ENCODE measurements at places on chromosomes 2 and 18. TPM values are rescaled to one million over a fixed set of nuclear protein-coding genes. Genes with fewer than 3 reads are reported as not detected.

DNA sequence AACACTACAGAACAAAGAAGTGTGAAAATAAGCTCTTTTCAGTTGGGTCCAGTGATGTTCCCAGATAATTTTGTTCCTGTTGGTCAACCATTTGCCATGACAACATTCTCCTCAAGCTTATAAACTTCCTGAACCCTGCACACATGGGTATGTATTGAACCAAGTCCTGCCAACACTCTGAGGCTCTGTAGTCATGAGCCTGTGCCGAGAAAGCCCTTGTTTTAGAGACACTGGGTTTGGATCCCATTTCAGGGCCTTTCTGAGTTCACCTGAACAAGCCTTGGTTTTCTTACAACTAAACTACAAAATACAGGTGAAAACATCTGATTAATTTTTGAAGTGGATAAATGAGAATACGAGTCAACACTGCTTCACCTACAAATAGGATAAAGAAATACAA is 38.5 kb downstream of the AKAIN1 start:
- no peak for DNase-seq

- no peak for DNase-seq
Measured at GRCh38 chr2:86453836-86454235, 12.7 kb downstream of the KDM3A start.

PKDCC gene
- total RNA-seq = 148 TPM

GRCh38 chr2:178860551-178860950 is 53.3 kb upstream of the TTN start:
- DNase-seq = no peak

DNA sequence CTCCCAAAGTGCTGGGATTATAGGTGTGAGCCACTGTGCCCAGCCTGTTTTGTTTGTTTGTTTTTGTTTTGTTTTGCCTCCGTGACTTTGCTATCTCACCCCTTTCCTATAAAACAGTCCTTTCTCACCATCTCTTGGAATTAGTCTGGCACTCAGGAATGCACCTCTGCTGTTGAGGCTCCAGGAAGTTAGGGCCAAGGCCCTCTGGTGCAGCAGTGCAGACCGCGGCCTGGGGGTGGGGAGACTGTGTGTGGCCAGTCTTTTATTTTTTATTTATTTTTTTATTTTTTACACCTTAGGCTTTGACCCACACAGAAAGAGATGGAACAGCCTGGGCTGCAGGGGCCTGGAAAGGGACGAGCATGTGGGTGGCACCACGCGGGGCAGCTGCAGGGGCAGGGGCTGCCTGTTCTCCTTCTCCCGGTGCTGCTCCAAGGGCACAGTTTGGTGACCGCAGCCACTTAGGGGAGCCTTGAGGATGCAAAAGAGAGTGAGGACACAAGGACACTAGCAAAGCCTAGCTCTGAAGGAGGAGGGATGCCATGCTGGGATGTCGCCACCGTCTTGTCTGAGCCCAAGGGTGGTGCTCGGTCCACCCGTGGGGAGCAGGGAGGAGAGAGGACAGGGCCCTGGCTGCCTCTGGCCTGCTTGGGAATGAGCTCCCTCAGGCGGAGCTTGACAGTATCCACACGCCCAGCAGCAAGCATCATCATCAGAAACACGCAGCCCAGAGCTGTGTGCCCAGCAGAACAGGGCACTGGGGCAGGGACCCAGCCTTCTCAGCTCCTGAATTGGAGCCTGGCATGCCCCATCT is 19.4 kb upstream of the ALPI start:
- peak; percentile 62 for DNase-seq

DNA sequence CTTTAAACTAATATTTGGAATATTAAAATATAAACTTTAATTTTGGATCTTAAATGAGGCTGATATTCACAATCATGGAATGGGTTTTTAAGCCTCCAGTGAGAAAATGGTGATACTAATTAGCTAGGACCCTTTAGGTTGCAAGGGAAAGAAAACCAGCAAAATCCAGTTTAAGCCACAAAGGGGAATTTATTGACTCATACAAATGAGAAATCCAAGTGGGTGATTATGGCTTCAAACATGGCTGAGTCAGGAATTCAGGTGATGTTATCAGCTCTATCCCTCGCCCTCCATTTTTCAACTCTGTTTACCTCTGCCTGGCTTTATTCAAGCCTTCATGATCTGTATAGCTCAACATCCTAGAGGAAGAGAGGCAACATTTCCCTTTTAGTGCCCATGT is 75.3 kb upstream of the DLX2 start:
- no peak for DNase-seq

CD207 gene
- not detected for total RNA-seq

DNA sequence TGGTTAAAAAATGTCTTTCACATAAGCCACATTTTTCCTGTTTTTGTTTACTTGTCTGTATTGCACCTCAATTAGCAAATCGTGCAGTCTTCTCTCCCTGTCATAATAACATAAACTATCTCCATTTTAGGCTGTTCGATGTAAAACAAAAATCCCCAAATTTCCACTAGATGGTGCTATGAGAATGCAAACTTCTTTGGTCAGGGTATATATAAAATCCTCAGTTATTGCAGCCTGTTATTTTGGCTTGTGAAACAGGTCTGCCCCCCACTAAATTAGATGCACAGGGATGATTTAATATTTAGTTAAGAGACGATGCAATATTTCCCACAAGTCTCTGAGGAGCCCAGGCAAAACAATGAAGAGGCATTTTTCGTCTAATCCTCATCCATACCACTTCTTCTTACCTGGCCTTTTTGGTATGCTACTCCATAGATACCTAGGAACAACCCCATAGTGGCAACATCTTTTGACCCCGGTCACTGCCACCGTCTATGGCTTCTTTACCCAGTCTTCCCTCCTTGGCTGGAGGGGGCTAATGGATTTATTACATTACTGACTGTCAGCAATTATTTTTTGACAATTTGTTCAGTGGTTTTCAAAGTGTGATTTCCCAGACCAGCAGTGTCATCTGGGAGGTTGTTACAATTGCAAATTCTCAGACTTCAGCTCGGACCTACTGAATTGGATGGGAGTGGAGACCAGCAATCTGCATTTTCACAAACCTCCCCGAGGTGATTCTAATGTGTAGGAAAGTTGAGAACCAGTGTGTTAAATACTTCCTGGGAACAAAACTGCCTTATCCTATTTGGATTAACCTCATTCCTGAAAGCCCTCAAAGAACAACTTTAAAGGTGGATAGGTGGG is 117.4 kb upstream of the CWC22 start:
- no peak for DNase-seq

GRCh38 chr2:10169581-10169980 is 47.0 kb downstream of the RRM2 start:
- no peak for DNase-seq

GRCh38 chr2:42028571-42029148 is 19.2 kb upstream of the PKDCC start:
- no peak for DNase-seq

NT5C1B gene
- not detected for total RNA-seq

GRCh38 chr2:160666154-160667060 is 172.8 kb upstream of the RBMS1 start:
- DNase-seq = no peak

DSG4 gene
- not detected for total RNA-seq

- no peak for DNase-seq
Measured at GRCh38 chr18:44035554-44035953, 645.1 kb upstream of the SETBP1 start.

DNA sequence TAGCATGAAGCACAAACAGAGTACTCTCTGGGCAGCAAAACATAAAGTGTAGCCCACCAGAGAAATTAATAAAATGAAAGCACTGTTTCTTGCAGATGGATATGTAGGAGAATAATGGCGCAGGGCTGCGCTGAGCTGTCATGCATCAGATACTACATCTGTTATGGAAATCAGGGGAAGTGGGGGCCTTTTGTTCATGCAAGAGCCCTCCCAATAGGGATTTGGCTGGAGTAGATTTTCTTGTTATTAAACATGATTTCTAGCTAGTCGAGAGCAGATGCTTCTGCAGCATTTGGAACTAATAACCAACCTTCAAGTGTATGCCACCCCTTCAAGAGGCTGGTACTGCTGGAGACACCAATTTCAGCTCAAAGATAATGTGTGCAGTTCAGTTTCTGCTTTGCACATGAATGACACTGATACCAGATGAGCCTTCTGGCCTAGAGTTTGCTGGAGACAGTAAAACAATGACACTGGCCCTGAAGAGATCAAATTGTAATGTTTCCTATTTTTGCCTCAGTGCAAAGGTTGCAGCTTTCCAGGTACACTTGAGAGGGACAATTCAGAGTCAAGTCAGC is 58.0 kb downstream of the RND3 start:
- no peak for DNase-seq

CLEC4F gene
- total RNA-seq = not detected

GRCh38 chr2:189104934-189105333 is 74.6 kb downstream of the COL5A2 start:
- DNase-seq = no peak

DNA sequence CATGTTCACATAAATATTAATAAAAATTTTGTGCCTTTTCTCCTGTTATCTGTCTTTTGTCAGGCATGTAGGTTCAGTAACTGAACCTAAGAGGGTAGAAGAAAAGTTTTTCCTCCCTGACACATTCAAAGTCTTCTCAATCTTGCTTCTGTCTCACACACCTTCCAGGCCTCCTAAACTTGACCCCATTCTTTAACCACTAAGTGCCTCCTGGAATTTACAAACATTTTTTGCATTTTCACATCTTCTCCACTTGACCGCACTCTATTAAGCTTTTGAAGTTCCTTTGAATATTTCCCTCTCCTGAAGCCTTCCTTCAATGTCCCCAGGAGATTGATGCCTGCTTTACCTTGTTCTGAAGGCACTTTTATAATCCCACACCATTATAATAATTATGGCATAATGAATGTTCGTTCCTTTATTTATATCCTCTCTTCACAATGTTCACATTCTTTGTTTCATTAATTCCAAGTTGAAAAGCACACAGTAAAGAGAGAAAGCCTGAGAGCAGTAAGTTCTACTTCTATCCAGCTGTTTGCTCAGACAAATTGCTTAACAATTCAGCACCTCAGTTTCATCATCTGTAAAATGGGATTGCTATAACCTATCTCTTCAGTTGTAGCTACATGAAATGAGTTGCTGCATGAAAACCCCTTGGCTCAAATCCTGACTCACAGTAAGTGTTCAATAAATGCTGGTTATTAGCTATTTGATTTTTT is 184.8 kb upstream of the KLHL29 start:
- no peak for DNase-seq

GRCh38 chr18:51195086-51195450 is 2.4 kb downstream of the MEX3C start:
- DNase-seq = no peak

- DNase-seq = no peak
Measured at GRCh38 chr2:220704081-220704480, 868.0 kb downstream of the EPHA4 start.

DNA sequence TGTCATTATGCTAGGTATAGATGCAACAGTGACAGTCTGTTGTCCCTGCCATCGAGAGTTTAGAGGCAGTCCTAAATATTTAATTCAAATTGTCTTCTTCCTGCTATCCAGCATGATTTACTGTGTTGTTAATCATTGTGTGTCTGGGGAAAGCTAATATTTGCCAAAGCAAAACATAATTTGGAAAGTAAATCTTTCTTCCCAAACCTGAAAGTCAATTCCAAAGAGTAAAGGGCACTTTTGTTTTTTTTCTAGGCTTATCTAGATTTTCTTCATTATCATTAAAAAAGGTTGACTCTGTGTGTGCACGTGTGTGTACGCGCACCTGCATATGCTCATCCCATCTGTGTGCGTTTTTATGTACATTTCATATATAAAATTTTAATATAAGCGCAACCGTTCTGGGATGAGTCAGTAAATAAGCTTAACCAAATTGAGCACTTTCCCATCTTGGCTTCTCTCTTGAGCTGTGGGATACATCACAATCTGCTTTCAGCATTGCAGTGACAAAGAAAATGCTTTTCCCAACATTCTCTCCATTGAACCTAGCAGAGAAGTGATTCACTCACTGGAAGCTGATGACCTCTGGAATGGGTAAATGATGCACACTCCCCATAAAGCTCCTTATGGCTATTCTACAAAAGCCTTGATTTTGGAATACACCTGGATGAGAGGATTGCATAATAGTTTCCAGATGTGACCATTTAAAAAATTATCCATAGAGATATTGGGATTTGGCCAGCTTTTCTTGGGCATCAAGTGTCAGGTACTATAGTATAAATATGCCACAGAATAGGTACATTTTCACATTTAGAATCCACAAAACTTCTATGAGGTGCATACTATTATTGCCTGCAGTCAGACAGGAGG is 488.4 kb downstream of the ADCYAP1 start:
- no peak for DNase-seq

CAB39 gene
- 80.4 TPM for total RNA-seq

DNA sequence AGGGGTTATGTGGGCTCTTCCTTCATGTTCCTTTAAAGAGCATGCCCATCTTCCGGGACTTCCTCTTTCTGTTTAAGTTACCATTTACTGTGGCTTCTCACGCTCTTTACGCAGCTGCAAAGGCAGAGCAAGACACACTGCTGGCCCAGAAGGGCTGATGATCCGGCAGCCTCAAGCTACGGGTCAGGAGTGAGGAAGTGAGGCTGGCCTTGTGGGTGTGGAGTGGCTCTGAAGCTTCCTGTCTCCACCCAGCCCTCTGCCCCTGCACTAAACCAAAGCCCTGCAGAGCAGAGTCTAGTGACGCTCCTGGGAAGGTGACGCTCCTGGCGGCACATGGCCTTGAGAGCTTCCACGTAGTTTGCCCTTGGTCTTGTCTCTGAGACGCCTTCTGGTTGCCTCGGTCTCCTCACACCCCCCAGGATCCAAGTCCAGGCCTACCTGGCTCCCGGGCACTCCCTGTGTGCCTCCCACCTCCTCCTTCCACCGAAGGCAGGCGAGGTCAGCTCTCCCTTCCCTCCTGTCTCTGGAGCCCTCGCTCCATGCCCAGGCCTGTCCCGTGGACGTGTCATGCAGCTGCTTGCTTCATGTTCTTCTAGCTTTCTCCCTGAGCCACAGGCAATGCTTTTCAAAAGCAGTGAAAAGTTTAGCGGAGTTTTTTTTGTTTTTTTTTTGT is 50.3 kb downstream of the ARL4C start:
- peak; percentile 91 for DNase-seq

GRCh38 chr18:11872479-11873136 is 21.4 kb downstream of the CHMP1B start:
- no peak for DNase-seq

- DNase-seq = no peak
Measured at GRCh38 chr2:88680266-88680902, 11.1 kb upstream of the RPIA start.

DNA sequence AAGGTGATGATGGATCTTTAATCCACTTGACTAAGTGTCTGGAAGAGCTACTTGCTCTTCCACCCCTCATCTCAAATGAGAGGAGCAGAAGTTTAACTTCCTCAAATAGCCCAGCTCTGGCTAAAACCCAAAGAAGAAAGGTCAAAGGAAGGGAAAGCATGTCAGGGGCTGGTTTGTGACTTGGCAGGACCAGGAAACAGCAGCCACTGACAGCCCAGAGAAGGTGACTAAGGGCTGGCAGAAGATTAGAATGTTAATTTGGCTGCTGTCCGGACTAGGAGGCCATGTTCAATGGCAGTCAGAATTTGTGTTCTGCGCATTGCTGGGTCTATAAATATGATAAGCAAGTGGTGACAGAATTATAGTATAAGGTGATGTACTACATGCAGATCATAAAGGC is 386.2 kb downstream of the SETBP1 start:
- DNase-seq = no peak

ALPG gene
- total RNA-seq = not detected

All from aorta (tissue), 5 donors.